ENCODE measurements at places on chromosomes 3 and 15.
A peak's percentile ranks its signal among the peaks of the same experiment; 100 is the strongest.

DNA sequence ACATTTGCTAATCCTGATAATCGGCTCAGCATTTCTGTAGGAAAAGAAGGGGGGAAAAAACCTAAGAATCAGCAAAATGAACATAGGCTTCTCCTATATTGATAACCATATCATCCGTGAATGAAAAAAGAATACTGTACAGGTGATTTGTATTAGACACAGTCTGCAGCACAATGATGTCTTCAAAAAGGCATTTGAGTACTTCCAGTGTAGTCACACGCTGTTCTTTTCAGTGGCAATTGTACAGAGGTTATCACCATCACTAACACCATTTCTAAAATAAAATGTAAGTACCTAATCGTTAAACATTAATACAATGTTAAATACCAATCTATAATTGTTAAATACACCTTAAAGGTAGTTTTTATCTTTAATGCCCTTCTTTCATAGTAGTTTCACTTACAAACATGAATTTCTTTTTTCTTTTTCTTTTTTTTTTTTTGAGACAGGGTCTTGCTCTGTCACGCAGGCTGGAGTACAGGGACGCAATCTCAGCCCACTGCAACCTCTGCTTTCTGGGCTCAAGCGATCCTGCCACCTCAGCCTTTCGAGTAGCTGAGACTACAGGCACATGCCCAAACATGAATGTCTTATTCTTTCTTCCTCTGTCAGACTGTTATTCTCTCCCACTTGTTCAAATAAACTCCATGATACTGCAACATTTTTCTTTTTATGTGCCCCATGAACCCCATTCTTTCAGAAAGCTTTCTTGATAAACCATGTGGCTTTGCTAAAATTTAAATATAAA, 18.4 kb downstream of the GOLGB1 start:
- DNase-seq, result no peak

DNA sequence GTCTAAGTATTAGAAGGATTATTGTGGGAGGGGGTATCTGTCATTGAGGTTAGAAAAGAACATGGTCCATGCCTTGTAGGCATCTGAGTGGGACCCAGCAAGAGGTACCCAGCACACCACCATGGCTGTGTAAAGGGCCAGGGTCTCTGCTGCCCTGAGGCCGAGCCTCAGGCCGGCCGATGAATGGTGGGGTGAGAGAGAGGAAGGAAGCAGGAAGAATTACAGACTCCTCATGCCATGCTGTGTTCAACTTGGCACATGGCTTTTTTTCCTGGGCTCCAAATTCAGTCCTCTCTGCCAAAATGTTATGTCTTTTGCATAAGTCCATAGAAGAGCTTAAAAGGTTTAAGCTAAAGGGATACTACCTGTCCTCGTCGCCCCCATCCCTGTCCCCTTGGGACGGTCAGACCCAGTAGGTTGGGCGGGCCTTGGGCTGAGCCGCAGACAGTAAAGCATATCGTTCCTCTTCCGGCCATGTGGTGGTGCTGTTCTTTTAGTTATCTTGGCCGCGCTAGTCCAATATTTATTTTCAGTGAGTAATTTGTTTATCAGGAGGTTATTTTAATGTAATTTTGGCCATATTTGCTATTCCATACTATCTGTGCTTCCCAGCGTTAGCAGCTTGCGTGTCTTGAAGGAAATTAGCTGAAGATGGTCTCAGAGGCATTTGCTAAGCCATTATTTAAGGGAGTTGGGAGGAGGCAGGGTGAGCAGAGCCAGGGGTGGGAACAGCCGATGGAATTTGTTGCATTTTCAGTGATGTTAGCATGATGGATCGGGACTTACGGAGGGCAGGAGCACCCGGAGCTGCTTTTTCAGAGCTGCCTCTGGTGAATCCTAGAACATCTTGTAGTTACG, 152.4 kb downstream of the AGBL1 start:
- DNase-seq, result no peak

GRCh38 chr3:150462108-150462507, 54.0 kb downstream of the TSC22D2 start:
- DNase-seq, result no peak

DNA sequence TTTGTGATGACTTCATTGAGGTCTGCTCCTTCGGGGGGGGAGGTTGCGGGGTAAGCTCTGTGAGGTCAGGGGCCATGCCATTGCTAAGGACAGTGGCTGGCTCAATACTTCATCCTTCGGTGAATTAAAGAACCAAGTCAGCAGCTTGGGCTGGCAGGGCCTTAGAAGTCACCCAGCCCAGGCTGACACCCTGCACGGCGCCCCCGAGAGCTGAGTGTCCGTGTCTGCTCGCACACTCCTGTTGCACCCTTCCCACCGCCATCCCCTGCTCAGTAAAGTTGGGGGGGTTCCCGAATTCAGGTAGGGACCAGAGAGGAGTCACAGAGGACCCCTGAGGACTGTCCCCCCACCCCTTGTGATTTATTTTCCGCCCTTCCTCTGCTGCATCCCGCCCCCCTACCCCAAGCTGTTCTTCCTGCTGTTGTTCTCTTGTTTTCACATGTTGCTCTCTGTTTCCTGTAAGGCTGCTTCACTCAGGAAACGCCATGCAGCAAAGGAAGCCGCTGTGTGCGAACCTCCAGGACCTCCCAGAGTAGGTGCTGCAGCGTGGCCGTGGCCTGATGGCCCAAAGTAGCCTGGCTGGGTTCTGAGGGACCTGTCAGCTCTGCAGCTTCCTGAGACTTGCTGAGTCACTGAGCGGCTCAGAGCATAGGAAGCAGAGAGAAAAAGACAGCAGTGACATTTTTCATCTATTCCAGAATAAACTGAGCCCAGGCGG, 14.4 kb downstream of the EFCC1 start:
- no peak for DNase-seq

DNA sequence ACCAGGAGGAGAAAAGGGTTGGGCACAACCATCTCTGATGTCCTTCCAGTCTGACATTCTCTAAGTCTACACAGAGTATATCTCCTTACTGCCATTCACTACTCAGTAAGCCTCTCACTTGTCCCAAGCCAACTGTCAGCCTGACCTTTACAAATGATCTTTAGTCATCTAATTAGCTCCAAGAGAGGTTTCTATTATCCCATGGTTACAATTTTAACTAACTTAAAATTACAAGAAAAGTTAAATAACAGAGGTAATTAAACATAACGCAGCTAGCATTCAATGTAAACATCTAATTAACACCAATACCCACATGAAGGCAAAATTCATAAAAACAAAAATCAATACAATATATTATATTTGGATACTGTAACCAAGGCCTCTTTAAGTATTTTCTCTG, 126.9 kb downstream of the LSAMP start:
- no peak for DNase-seq

DNA sequence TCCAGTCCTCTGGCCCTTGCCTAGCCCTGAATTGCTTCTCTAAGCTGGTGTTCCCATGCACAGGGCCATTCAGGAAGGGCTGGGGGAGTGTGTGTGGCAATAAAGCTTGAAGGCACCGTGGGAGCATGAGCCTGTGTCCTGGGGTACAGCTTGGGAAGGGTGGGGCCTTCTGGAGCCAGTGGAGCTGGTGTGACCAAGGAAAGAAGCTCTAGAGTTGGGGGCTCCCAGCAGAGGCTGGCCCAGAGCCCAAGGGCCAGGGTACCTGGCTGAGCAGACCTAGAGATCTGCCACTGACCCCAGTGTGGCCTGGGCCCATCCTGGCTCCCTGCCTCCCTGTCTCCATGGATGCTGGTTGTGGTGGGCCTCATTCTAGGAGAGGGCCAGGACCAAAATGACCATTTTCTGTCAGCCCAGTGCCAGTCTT, 8.1 kb downstream of the ABTB1 start:
- no peak for DNase-seq

DNA sequence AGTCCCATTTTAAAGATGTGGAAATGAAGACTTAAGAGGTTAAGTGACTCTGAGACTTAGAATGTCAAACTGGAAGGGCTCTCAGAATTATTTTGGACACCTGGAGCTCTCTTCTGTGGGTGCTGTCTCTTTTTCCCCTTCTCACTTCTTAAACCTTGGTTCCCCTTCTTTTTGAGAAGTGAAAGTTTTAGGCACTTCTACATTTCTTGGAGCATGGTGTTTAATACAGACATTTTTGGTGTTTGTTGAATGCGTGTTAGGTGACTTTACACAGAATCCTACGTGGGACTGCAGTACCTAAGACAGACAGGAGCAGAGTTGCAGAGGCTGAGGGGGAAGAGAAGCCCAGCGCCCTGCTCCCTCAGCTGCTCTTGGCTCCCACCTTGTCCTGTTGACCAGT, 133.3 kb downstream of the MDFIC2 start:
- no peak for DNase-seq

GRCh38 chr3:70980646-70981170, 602.8 kb downstream of the FOXP1 start:
- no peak for DNase-seq

- no peak for DNase-seq
Observed at GRCh38 chr3:159151130-159151529, 349.3 kb downstream of the MFSD1 start.

DNA sequence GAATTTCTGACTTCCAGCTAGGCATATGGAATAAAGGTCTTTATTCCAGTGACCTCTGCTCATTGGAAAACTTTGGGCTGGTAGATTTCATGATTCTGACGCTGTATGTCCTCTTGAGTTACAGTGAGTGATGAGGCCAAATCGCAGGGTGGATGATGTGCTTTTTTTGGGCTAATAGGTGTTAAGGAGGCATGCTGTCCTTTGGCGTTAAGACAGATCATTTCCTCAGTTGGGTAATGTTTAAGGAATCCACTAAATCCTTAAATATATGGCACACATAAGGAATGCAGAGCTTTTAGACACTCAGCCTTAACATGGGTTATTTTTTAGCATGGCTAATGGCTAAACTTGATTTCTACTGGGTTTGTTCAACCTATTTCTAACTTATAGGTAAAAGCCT, 87.9 kb downstream of the LPP start:
- DNase-seq, result no peak

- DNase-seq, result no peak
Observed at GRCh38 chr3:64438066-64438465, 212.8 kb upstream of the PRICKLE2 start.

DNA sequence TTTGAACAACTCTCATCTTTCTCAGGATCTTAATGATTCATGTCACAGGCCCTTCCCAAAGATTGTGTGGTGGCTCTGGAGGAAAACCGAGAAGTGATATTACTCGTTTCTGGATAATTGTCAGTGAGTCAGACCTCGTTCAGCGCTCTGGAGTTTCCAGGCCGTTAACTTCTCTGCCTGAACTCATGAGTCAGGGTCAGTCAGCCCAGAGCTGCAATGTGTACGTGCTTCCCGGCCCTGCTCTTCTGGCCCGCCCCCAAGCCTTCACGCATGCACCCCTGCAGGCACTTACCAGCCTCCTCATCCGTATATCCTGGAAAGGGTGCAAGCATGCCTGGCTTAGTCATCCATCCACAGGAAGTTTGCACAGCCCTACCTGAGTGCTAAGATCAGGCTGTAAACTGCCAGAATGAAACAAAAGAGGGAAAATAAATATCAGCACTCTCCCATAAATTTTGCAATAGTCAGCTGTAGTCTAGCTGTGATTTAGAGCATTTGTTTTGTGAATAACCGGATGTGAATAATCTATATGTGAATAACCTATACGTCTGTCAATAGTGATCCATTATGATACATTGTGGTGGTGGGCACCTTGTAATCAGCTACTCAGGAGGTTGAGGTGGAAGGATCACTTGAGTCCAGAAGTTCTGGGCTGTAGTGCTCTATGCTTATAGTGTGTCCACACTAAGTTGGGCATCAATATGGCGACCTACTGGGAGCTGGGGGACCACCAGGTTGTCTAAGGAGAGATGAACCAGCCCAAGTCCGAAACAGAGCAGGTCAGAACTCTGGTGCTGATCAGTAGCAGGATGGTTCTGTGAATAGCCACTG, 35.3 kb upstream of the SEMA4B start:
- peak; percentile 100 for DNase-seq

DNA sequence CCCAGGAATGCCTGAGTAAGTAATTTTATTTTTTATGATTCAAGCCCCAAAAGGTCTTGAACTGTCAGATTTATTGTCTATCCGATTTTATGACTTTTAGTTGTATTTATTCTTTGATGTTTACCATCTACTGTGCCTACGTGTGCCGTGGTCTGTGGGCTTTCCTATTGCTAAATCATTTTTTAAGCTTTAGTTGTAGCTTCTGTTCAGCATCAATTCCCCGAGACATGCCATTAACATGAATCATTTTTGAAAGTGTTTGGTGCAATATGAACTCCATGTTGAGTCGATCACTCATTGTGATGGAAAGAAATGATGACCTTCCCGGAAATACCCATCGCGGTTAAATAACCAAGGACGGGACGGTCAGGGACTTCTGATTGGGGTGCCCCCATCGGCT, 268.7 kb upstream of the THRB start:
- peak; percentile 2 for DNase-seq

GRCh38 chr3:101615525-101615924, 41.5 kb downstream of the PCNP start:
- no peak for DNase-seq

DNA sequence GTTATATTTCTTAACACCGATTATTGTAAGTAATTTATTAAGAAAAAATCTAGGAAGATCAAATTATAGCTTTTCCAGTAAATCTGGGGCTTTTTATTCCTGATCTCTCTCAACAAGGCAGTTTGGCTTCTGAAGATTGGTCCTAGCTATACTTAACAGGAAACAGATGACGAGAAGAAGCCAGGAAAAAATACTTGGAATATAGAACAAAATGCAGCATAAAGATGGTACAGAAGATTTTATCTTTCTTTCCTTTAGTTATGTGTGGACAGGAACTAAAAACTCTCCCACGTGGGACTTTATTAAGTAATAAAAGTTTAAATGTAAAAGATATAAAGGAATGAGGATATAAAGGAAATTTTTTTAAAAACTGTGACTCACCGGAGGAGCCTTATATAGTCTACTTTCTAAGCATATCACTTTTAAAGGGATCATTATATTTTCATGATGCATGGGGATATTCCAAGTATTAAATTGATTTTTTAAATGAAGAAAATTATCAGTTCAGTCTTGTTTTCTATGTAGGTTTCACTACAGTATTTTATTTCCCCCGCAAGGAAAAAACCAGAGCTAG, 8.2 kb downstream of the B3GNT5 start:
- DNase-seq, result no peak
